ENCODE measurements at places on chromosomes 7 and 10.

GRCh38 chr7:158824028-158824427 is 5.3 kb downstream of the ESYT2 start:
- DNase-seq = no peak

DNA sequence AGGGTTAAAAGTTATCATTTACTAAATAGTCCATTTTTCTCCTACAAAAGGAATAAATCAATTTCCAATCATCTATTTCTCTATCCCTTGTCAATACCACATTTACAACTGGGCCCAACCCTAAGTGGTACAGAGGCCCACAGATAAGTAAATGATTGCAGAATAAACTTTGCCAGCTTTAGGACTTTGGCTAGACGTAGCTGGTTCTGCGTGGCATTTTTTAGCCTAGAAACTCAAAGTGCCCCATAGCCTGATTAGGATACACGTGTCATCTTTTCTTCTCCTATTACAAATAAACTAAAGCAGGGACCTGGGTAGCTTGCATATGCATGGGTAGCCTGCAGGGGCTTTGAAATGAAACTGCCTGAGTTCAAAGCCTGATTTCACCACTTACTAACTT is 56.4 kb downstream of the KLF6 start:
- DNase-seq = no peak

GRCh38 chr7:21923658-21924057 is 22.0 kb downstream of the CDCA7L start:
- peak; percentile 27 for DNase-seq

DNA sequence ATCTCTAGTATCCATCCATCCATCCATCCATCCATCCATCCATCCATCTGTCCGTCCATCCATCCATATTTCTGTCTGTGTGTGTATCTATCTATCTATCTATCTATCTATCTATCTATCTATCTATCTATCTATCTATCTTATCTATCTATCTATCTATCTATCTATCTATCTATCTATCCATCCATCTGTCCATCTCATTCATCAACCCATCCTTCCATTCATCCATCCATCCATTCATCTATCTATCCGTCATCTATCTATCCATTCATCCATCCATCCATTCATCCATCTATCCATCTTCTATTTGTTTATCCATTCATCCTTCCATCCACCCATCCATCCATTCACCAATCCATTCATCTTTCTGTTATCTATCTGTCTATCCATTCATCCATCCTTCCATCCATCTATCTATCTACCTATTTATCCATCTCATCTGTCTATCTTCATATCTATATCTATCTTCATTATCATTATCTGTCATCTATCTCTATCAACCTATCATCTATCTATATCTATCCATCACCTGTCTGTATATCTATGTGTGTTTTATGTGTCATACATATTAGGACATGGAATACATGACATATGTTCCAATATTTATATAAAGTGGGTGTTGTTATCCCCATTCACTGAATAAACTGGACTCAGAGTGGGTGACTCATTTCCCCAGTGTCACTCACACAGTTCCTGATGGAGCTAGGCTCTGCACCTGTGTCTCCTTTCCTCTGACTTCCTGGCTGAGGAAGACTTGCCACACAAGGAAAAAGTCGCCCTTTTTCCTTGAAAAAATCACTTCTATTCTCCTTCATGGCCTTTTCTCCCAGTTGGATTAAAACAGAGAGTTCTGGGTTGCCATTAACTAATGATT is 200.1 kb downstream of the CCDC3 start:
- DNase-seq = no peak

DNA sequence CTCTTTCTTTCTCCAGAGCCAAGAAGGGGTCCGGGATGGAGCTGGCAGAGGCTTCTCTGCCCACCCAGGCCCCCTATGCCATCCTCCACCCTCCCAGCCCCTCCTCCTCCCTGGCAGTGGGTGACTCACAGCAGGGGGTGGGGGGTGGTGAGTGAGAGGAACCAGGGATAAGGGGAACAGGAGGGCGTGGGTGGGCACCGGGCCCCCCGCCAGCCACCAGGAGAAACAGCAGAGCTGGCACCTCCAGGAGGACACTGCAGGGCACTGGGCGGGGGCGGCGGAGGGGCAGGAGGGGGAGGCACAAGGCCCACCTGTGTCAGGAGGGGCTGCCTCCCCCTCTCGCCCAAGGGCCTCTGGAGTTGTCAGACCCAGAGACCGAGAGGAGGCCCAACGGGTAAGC is 56.0 kb downstream of the CAMK2B start:
- DNase-seq = no peak

- no peak for DNase-seq
Measured at GRCh38 chr7:141978351-141978750, 4.8 kb upstream of the TAS2R38 start.

DNA sequence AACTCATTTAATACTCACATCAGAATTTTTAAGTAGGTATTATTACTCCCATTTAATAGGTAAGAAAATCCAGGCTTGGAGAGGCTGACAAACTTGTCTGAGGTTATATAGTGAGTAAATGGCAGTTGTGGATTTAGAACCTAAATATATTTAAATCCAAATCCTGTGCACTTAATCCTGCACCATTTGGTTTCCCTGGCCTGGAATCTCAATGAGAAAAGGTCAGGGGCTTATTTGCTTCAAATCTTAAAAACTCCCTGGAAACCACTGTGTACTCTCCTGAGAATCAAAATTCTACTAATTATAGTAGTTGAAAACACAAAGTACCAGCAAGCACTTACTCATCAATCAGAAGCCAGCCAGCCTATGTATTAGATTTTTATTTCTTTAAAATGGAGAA is 97.7 kb downstream of the DNMBP start:
- no peak for DNase-seq

DNA sequence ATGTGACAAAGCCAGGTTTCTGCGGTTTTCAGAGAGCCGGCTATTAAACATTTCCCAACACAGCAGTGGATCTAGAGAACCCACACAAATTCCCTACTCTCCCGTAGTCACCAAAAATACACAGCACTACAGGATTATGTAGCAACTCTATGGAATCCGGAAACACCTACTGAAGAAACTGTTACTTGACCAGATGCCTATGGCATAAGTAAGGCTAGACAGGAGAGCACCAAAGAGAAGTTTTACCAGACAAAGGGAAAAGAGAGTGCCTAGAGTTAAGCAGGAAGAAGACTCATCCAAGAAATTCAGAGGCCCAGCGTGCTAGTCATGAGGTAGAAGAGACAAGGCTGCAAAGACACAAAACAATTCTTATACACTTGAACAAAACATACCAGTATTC is 321.1 kb downstream of the PARD3 start:
- no peak for DNase-seq
